ENCODE measurements at places on chromosomes 2 and 18.

- DNase-seq: no peak
These were observed 180.3 kb downstream of the MYO5B start for GRCh38 chr18:50014606-50015005.

DNA sequence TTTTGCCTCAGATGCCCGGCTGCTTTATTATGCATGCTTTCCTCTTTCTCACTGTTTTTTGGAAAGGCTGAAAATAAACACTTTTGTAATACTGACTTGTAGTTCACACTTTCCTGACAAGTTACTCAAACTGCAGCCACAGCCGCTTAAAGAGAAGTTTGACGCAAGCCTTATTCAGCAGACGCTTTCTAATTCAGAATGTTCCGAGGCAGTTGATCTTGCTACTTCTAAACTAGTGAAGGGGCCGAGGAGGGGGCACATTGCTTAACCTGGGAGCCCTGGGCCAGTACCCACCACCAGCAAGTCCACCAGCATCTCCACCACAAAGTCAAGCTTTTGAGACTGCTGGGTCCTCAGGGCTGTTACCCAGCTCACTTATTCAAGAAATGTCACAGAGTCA lies 71.8 kb upstream of the SPRED2 start:
- no peak for DNase-seq

DNA sequence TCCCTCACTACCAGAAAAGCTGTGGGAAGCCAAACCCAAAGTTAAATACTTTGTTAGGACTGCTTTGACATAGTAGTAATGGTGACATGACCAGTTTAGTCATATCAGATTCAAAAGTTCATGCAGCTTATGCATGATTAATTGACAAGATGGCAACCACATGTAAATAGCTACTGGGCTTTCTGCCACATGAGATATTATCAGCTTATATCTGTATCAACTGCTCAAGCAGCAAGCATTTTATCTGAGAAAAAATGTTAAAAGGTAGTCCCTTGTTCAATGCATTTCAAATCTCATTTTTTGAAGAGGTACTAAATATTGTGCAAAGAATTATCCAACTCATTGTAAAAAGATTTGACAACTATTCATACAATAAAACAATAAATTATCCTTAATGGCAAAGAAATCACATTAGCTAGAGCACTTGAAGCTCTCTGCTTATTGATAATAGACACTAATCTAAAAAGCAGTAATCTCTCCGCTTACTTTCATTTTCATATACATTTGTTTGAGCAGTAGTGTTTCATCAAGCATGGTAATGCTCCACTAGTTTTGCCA lies 993.6 kb upstream of the NXPH2 start:
- DNase-seq: no peak

DNA sequence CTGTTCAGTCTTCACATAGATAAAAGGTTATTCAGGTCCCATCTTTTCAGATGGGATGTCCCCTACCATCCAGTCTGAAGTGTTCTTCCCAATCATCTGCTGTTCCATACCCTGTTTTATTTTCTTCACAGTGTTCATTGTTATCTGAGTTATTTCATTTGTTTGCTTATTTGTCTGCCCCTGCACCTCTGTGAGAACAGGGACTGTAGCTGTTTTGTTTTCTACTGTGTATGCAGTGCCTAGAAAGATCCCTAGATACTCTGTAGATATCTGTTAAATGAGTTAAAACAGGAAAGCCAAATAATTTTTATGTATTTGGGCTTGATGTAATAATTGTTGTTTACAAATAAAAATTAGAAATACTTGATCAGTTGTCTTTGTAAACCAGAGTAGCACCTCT lies 34.2 kb downstream of the SMAD4 start:
- DNase-seq: no peak

GRCh38 chr2:169300636-169301530 lies 61.5 kb downstream of the LRP2 start:
- no peak for DNase-seq

GRCh38 chr2:113127646-113128570 lies 510 bp downstream of the IL1RN start:
- no peak for DNase-seq

Measured in common myeloid progenitor, CD34-positive (primary cell).